ENCODE measurements at places on chromosomes 13 and 19.

GRCh38 chr13:113759525-113760137 is 605 bp downstream of the TMEM255B start:
- DNase-seq, result no peak

DNA sequence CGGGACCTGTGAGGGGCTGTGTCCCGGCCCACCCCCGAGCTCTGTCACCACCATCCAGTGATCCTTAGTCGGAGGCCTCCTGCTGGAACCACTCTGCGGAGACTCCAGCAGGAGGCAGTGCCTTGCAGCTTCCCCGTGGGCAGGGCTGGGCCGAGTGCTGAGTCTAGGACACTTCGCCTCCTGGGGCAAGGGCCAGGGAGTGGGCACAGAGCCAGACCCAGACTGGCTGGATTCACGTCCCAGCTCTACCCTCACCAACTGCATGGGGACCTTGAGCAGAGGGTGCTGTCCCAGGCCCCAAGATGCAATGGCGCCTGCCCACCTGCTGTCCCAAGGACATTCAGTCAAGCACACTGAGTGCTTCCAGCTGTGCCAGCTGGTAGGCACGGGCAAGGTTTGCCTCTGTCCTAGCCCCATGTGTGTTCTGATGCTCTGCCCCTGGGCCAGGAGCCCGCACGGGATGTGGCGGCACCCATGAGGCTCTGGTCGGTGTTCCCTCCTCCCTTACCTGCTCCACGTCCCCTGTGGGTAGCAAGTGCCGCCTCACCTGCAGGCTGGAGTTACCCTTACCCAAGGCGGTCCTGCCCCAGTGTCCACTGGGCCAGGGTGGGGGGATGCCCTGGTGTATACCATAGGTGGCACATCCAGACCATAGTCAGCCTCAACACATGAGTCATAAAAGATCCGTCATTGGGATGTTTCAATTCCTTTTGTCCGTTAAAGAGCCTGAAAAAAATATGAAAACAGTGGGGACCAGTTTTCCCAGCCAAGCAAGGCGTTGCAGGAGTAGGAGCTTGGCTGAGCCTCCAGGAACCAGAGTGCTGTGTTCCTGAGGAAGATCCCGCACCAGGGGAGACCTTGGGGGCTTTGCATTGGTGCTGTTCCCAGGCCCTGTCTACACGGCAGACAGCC is 7.4 kb downstream of the FZR1 start:
- no peak for DNase-seq

DNA sequence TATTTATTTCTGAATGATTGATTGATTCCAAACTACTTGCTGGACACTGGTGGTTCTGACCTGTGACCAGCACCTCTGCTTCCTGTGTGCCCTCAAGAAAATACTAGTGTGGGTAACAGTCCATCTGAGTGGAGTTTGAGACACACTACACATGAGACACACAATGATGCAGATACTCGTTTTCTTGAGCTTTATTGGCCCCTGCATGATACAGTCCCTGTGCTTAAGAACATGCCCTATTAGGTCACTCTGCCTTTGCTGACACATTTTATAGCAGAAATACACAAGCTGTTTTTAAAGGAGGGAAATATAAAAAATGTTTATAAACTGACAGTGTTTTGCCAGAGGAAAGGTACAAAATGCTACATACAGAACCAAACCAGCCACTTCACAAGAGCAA is 126.9 kb downstream of the STK24 start:
- DNase-seq, result no peak

- DNase-seq, result no peak
Observed at GRCh38 chr13:23673867-23674605, 103.8 kb downstream of the TNFRSF19 start.

GRCh38 chr13:94217370-94217769 is 262.1 kb downstream of the DCT start:
- DNase-seq, result no peak

DNA sequence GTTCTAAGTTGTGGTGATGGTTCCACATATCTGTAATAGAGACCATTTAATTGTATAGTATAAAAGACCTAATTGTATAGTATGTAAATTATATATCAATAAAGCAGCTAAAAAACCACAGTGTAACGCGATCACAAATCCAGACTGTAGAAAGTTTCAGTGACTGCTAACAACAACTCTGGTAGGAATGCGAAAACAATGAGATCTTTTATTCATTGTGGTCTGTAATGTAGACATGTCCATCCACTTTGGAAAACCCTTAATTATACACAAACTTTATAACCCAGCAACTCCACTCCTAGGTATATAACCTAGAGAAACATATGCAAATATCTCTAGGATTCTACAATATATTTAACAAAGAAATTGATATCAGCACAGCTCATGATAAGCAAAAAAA is 549.5 kb downstream of the SLITRK1 start:
- DNase-seq, result no peak

- DNase-seq, result peak; percentile 11
Observed at GRCh38 chr13:24512197-24512907, at the start of gene PARP4. TSS of gene PARP4 (minus strand) at chr13:24512778. CDS start at chr13:24503776, 9,002 bp downstream.

GRCh38 chr19:18233224-18233825 is 7.1 kb upstream of the PDE4C start:
- no peak for DNase-seq

GRCh38 chr13:91805605-91806004 is 407.2 kb downstream of the GPC5 start:
- DNase-seq, result no peak

GRCh38 chr19:3398114-3398899 is 31.9 kb downstream of the NFIC start:
- no peak for DNase-seq

GRCh38 chr13:77545626-77546412 is 10.3 kb downstream of the SCEL start:
- DNase-seq, result no peak

GRCh38 chr13:101399365-101399764 is 16.9 kb downstream of the NALCN start:
- DNase-seq, result no peak

DNA sequence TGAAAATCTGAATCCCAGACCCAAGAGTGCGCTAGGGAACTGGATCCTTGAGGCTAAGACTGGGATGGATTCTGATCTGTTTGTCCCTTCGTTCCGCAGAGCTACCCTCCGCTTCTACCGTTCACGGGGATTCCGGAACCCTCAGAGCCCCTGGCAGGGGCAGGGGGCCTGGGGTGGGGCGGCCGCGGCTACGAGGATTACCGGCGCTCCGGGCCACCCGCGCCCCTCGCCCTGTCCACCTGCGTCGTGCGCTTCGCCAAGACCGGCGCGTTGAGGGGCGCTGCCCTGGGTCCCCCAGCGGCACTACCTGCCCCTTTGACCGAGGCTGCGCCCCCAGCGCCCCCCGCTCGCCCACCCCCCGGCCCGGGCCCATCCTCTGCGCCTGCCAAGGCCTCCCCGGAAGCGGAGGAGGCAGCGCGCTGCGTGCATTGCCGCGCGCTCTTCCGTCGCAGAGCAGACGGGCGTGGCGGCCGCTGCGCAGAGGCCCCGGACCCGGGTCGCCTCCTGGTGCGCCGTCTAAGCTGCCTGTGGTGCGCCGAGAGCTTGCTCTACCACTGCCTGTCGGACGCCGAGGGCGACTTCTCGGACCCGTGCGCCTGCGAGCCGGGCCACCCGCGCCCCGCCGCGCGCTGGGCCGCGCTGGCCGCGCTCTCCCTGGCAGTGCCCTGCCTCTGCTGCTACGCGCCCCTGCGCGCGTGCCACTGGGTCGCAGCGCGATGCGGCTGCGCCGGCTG is 7.1 kb downstream of the SPRED3 start:
- no peak for DNase-seq

GRCh38 chr13:25783601-25784024 is 268.2 kb downstream of the SHISA2 start:
- no peak for DNase-seq

DNA sequence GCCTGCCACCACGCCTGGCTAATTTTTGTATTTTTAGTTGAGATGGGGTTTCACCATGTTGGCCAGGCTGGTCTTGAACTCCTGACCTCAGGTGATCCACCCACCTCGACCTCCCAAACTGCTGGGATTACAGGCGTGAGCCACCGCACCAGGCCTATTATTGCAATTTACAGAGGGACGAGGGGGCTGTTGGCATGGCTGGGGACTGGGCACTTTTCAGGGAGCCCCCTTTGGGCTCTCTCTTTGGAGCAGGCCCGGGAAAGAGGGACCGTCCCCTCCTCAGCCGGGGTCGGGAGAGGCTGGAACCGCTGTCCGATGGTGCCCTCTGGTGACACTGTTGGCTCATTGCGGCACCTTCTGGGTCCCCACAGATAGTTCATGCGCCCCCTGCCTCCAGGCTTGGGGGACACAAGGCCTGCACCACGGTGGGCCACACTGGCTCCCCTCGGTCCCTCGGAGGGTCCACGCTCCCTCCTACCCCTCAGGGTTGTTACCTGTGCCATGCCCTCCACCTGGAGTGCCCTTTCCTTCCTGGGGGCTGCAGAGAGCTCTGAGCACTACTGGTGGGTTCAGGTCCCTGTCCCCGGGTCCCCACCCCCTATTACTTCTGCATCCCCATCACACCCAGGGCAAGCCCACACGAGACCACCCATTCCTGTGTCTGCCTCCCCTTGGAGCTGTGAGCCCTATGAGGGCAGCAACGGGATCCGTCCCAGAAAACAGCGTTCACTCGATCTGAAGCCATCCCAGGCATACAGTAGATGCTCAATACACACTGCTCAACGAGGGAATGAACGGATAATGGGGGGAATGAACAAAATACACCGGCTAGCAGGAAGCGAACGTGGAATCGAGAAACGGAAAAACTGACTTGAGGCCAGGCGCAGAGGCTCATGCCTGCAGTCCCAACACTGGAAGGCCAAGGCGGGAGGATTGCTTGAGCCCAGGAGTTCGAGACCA is 12.5 kb downstream of the FEM1A start:
- peak; percentile 49 for DNase-seq

GRCh38 chr13:25330541-25330940 is 29.1 kb downstream of the NUP58 start:
- DNase-seq, result no peak

GRCh38 chr19:55443824-55444480 is 852 bp upstream of the SHISA7 start:
- DNase-seq, result no peak

DNA sequence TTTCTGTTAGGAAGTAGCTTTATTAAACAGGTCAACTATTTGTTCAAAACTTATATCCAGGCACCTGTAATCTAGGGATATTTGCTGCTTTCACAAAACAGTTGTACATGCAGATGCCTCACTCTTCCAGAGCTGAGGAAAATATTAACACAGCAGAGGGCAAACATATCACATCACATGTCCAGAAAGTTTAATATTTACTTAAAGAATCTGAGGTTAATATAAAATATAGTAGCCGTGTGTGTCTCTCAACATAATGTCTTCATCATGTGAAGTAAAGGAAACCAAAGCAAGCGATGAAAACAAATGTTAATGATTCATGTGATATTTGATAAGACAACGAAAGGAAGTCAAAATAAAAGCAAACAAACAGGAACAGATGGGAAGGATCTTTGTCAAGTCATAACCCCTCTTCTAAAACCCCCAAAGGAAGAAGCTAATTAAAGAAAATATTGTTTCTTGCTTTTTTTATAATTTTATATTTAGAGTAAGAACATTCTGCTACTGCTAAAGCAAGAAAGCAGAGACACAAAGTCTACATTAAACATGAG is 418.8 kb downstream of the DACH1 start:
- DNase-seq, result no peak

- DNase-seq, result no peak
Observed at GRCh38 chr19:5953680-5954213, 24.2 kb downstream of the RANBP3 start.

GRCh38 chr13:112172017-112172416 is 105.1 kb downstream of the SOX1 start:
- no peak for DNase-seq

GRCh38 chr19:55674459-55674840 is 576 bp upstream of the EPN1 start:
- no peak for DNase-seq

GRCh38 chr13:43473437-43473836 is 313.3 kb downstream of the ENOX1 start:
- DNase-seq, result no peak

GRCh38 chr13:35514061-35514477 is 37.6 kb upstream of the MAB21L1 start:
- no peak for DNase-seq

DNA sequence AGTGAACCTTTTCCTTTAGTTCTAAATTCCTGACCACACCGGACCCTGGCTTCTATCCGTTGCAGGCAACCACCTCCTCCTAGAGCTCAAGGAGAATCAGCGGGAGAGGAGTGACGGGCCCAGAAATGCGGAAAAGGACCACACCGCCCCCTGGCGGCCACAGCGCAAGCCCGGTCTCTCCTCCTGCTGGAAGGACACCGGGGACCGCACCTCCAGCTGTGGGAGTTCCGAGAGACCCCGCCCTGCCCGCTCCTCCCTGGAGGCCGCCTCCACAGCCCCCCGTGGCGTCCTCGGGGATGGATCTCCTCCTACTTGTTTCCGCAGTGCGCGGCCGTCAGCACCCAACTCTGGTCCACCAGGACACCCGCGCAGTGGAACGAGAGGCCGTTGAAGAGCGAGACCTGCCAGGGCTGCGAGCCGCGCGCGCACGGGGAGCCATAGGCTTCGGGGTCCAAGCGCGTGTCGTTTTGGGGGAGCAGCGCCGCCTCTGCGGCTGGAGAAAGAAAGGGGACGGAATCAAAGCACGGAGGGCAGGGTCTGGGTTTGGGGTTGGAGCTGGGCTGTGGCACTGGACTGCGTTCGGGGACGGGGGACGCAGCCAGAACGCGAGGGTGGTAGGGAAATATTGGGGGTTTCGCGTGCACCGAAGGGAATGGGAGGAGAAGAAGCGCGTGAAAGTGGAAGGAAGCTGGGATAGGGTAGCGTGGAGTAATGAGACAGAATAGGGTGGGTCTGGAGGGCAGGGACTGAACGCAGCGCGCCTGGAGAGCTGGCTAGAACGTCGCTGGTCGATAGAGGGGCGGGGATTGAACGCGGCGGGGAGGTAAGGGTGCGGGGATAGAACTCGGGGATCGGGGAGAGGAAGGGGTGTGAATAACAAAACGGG is 2.5 kb downstream of the KLK10 start:
- no peak for DNase-seq

GRCh38 chr19:2271234-2272103 is 10.5 kb downstream of the PEAK3 start:
- DNase-seq, result no peak

DNA sequence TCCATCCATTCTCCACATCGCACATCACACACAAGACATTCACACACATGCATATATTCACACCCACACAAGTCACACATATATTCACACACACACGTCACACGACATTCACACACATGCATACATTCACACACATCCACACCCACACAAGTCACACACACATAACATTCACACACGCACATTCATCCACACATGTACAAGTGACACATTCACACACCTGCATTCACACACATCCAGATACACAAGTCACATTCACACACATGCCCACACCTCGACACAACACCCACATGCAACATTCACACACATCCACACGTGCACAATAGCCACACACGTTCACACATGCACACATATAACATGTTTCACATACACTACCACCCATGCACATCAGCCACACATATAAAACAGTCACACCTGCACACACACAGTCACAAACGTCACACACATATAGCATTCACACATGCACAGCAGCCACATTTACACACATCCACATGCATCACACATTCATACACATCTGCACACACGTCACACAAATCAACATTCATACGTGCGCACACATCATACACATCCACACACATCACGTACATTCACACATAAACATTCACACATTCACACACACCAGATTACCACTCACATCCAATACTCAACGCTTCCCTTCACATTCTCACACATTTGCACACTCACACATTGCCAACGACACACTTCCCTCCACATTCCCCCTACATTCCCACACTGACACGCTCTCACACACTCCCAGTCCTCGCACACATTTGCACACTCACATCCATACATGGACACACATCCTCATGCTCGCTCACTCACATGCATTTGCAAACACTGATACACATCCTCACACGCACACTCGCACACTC is 41.0 kb downstream of the ANKRD10 start:
- DNase-seq, result no peak

Measured in activated CD8-positive, alpha-beta memory T cell treated with anti-CD3 and anti-CD28 coated beads for 1 hour (primary cell).